Stimulated activated CD8-positive, alpha-beta memory T cell treated with anti-CD3 and anti-CD28 coated beads, Interleukin-12 subunit alpha, Interleukin-12 subunit beta, amount 100 ng/mL, for 1 hour (primary cell): ENCODE measurements at places on chromosomes 5 and 9.
A peak's percentile ranks its signal among the peaks of the same experiment; 100 is the strongest.

- no peak for DNase-seq
These were observed 72.9 kb downstream of the ZNF622 start for GRCh38 chr5:16392718-16393117.

DNA sequence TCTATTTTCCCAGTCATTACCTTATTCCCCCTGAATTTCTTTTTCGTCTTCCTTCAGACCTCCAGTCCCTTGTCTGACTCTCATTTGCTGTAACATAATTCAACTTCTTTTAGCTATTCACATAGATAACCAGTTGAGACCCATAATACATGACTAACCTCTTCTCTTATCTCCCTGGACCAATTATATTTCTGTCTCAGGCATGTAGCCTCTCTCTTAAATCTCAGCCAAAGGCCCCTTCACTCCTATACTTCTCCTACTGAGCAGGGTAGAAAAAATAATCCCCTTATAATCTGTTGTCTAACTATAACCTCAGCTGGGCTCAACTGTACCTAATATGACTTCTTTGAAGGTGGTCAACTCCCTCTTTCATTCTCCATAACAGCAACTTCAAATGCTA is 20.9 kb downstream of the RANBP6 start:
- DNase-seq: no peak

DNA sequence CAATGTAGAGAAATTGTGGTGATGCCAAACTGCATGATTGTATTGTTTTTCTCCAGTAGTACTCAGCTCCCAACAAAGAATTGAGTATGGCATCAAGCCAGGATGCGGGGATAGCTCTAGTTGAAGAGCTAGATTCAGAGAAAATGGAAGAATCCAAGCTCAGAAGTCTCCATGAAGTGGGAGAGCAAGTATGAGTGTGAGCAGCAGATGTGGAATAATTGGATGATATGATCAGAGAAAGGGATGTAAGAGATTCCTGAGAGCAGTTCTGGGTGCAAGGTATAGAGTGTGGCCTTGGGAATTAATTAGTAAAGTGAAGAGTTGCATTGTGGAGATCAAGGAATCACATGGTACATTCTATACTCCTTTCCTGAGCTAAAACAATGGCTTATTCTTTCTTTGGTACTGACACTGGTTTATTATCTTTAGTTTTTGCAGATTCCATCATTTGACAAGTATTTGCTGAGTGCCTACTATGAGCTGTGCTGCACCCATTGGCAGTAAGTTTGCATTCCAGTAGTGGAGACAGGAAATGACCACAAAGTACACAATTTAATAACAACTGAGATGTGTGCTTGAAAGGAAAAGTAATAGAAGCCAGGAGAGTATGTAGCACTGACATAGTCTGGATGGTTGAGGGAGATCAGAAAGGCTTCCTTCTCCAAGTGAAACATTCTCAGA is 177.1 kb downstream of the CPLANE1 start:
- DNase-seq: no peak

GRCh38 chr9:23907343-23907742 is 81.3 kb upstream of the ELAVL2 start:
- no peak for DNase-seq

- no peak for DNase-seq
These were observed 76.3 kb downstream of the CACNA1B start for GRCh38 chr9:137953683-137954438.

DNA sequence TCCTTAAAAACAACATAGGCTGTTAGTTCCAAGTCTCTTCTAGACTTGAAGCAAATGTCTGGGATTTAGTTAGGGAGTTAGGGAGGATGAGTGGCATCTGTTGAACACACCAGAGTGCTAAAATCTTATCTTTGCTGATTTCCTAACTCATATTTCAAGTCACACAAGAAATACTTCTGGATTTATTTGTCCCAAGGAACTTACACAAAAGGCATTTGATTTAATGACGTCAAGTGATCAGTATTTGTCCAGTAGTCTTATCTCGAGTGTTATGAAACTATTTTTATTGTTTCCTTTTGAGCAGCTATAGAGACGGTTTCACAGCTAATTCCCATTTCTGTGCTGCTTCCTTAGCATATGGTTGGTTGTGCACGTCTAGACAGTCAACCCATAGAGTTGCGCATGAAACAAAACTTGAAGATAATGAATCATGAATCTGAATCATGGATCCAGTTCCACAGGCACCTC is 140.5 kb upstream of the TUT7 start:
- no peak for DNase-seq

GRCh38 chr9:135551456-135551855 is 5.5 kb downstream of the OBP2A start:
- no peak for DNase-seq

- no peak for DNase-seq
These were observed 79.7 kb upstream of the FCN2 start for GRCh38 chr9:134800791-134801339.

DNA sequence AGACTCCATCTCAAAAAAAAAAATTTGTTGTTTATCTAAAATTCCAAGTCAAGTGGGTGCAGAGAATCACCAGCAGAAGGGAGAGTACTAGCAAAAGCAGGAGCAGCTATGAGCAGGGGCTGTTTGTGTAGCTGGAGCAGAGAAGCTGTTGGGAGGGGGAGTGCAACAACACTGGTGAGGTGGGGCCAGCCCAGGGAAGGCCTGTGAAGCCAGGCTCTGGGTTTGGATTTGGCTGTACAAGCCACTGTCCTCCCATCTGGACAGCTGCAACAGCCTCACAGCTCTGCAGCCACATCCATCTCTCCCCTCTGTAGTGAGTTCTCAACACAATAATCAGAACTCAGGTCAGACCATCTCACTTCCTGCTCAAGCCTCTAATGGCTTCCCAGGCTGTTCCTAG is 59.4 kb downstream of the TMOD1 start:
- DNase-seq: no peak

DNA sequence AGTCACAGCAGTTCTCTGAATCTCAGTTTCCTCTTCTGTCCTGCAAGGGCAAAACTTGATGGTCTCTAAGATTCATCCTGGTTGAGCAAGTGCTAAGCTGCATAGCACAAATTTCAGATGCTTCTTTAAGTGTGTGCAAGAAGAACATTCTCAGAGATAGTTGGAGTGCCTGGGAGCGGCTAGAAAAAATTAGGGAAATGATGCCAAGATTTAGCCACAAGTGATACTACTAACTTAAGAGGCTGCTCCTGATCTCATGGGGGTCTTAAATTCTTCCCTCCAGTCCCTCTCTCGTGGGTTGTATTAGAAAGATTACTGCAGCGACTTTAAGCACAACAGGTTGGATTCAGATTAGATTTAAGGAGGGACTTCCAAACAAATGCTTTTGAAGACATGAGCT is 24.2 kb downstream of the INSYN2B start:
- no peak for DNase-seq

- no peak for DNase-seq
These were observed 108.1 kb downstream of the LHFPL2 start for GRCh38 chr5:78540335-78541085.

- no peak for DNase-seq
These were observed 106.7 kb downstream of the SERINC5 start for GRCh38 chr5:80149161-80149609.

- no peak for DNase-seq
These were observed 90.5 kb downstream of the RASEF start for GRCh38 chr9:82972446-82972845.

DNA sequence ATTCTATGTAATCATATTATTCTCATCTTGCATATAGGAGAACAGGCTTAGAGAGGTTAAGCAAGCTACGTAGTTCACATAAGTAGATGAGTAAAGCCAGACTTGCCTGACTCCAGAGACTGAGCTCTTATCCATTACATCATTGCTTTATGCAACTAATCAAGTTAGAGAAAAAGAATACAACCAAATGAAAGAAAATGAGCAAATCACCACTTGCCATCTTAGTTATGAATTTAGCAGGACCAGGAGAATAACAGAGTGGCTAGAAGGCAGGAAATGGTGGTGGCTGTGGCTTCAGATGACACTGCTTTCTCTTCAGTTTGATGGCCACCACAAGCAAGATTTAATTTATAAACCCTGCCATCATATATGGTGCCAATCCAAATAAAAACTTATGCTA is 26.6 kb downstream of the POC5 start:
- no peak for DNase-seq

- no peak for DNase-seq
These were observed 26.6 kb upstream of the LRRTM2 start for GRCh38 chr5:138901716-138902115.

- peak; percentile 42 for DNase-seq
These were observed at the start of gene RGS14 for GRCh38 chr5:177357459-177358351. Gene RGS14 (plus strand): TSS chr5:177357924. CDS start chr5:177358025, 101 bp downstream.

DNA sequence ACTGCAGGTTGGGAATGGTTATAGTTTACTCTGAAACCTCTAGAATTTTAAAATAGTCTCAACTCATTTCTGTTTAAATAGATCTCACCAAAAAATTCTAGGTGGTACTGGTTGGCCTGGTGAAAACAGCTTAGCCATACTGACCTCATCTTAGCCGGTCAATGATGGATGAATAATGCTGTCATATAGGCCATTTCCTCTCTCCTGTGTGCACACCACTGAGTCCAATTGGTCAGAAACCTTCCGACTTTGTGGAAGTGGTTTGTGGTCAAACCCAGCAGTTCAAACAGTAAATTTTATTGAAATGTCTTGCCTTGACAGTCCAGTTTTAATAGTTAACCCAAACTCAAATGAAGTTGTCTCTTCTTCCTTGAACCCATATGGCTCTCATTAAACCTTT is 98.6 kb downstream of the GIN1 start:
- no peak for DNase-seq

- no peak for DNase-seq
These were observed 113.0 kb downstream of the COL23A1 start for GRCh38 chr5:178476972-178477754.

- no peak for DNase-seq
These were observed 48.0 kb upstream of the CEP78 start for GRCh38 chr9:78187763-78188484.

GRCh38 chr5:175230299-175230698 is 213.7 kb downstream of the DRD1 start:
- no peak for DNase-seq

- DNase-seq: no peak
These were observed 18.4 kb upstream of the IQGAP2 start for GRCh38 chr5:76384705-76385104.

GRCh38 chr5:168654211-168654721 is 75.1 kb upstream of the PANK3 start:
- DNase-seq: no peak

- DNase-seq: no peak
These were observed 330.3 kb downstream of the GADD45G start for GRCh38 chr9:89935115-89935514.

DNA sequence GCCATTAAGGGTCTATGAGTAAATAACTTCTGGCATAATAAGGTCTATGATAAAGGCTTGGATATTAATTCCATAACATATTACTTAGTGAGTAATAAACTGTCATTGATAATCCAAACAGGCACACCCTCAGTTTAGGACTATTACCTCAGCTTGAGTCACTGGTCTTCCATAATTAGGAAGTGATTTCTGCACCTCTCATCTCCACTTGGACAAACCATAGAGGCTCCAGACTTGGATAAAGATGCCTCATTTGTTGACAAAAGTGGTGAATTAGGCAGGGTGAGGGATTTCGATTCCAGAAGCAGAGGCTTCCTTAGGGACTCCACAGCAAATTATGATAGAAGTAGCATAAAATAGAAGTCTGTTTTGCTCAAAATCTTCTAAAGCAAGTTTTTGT is 127.5 kb upstream of the MTAP start:
- DNase-seq: no peak

- no peak for DNase-seq
These were observed 937.6 kb downstream of the TLE4 start for GRCh38 chr9:80509358-80509757.

DNA sequence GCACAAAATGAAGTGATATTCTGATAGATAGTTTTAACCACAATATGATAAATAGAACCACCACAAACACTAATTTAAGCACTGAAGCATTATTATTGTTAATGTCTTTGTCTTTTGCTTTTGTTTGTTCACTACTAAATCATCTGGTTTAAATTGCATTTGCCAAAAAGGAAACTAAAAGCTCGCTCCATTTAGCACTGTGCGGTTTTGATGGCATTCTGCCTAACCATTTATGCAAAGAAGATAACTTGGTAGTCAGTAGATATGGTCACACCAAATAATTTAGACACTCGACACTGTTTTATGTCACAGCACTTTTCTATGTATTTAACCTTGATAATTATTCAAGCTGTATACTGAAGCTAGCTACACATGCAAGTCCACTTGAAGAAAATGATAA is 849.8 kb upstream of the CDH6 start:
- DNase-seq: no peak

- DNase-seq: no peak
These were observed 272.1 kb upstream of the CDH6 start for GRCh38 chr5:30921388-30921787.

DNA sequence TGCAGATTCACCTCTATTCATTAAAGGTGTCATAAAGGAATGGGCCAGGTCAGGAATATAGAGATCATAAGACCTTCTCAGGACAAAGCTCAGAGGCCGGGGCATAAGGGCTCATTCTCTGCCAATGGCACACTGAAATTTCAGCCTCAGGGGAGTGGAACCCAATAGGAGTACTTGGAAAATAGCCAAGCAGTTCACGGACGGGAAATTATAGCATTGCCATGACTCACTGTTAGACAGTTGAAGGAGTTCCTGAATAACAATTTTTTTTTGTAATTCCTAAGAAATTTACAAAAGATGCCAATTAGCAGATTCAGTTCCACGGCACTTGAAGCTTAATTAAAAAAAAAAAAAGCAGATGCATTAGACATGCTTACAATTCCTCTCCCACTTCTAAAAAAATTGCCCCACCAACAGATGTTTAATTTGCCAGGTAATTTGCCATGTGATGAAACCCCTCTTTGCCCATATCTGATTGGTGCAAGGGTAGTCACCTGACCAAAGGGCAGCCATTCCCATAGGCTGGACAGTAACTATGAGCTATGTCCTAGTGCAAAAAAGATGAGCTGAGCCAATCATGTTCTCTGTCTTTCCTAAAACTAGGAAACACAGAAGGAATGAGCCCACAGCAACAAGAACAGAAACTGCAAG is 58.6 kb downstream of the PTCD2 start:
- no peak for DNase-seq

DNA sequence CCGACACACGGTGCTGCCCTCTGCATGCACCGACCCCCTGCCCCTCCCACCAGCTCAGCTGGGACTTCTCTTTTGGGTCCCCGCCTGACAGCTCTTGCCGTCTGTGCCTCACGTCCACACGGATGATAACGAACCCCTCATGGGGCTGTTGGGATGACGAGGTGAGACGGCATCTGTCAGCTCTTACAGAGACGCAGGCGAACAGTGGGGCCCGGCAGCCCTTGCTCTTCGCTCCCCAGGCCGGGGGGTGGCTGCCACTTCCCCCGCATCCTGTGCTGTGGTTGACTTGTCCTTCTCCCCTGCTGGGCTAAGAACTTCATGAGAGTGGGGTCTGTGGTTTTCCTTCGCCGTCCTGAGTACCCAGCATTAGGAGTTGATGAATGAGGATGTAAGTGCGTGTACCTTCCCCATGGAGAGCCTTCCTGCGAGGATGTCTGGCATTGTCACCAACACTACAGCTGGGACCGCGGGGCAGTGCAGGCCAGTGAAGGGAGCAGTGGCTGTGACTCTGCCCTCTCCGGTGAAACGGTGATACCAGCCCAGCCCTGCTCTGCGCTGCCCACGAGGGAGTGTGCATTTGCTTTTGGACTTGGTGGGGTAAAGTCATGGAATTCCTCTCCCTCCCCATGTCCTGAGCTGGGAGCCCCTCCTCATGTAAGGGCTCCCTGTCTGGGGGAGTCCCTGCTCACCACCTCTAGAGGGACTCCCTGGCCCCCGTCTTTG is 23.2 kb downstream of the HK3 start:
- DNase-seq: no peak
